NCI-H2029 treated with DMSO at 0.1 percent for 48 hours (cell line): ENCODE measurements at places on chromosomes 1 and 21.

- no peak for DNase-seq
Observed at GRCh38 chr1:45530632-45531135, 9.0 kb upstream of the PRDX1 start.

DNA sequence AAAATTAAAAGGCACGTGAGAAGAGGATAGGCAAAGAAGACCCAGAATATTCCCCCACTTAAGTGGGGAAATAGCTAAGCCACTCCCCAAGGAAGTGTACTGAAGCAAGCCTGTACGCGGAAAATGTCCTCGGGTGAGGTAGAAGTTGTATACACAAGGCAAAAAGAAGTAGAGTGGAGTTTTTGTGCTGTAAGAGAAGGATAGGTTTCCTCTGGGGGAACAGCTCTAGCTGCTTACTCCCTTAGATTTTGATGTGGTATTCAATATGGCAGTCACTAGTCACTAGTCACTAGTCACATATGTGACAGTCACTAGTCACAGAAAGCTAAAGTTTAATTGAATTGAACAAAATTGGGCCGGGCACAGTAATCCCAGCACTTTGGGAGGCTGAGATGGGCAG is 7.6 kb downstream of the TXNIP start:
- DNase-seq, result peak; percentile 23

- no peak for DNase-seq
Observed at GRCh38 chr1:180836449-180836848, 76.2 kb upstream of the KIAA1614 start.

DNA sequence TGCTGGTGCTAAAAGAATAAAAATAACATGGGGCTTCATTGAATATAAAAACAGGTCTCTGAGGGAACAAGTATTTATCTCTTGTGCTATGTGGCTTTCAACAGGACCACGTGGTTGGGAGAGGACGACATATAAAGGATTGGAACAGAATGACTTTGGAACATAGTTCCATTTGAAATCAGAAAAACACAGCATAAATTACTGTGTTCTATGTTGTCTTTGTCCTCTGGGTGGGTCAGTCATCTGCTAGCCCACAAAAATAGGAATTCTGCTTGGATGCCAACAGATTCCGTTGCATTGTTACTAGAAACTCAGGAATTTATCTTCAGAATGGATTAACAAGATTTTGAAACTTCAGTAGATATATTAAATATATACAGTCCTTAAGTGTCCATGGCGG is 5.9 kb downstream of the CEP85 start:
- DNase-seq, result no peak

- DNase-seq, result no peak
Observed at GRCh38 chr1:115426231-115426771, 88.3 kb upstream of the NGF start.

DNA sequence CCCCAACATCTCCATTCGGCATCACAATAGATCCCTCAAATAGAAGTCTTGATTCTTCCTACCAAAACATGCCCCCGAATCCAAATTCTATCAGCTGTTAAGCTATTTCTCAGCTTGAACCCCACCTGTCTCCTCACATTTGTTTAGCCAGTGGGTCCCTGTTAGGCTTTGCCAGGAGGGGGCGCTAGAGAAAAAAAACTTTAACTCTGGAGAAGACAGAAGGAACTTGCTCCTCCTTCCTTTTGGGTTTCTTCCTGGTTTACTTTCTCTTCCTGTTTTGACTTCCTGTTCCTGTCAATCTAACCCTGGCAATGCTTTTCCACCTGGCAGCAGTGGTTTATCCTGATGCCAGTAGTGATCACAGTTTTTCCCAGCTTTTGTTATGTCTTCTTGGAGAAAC is 95.6 kb upstream of the KCNK1 start:
- DNase-seq, result no peak

DNA sequence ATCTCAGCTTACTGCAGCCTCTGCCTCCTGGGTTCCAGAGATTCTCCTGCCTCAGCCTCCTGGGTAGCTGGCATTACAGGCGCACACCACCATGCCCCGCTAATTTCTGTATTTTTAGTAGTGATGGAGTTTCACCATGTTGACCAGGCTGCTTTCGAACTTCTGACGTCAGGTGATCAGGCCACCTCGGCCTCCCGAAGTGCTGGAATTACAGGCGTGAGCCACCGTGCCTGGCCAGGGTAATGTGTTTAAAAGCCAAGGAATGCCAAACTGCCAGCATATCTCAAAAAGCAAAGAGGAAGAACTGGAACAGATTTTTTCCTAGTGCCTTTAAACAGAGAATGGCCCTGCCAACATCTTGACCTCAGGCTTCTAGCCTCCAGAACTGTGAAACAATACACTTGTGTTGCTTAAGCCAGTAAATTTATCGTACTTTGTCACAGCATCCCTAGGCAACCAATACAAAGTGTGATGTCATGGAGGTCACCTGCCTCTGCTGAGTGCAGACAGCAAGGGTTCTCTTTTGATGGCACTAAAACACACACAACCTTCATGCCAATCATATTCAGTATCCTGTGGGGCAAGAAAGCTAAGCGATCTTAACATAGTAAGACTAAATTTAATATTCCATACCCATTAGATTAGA is 858.3 kb upstream of the TMPRSS15 start:
- no peak for DNase-seq

GRCh38 chr1:193538680-193539079 is 352.3 kb upstream of the B3GALT2 start:
- no peak for DNase-seq

GRCh38 chr1:24850328-24850920 is 79.7 kb downstream of the RUNX3 start:
- DNase-seq, result no peak

DNA sequence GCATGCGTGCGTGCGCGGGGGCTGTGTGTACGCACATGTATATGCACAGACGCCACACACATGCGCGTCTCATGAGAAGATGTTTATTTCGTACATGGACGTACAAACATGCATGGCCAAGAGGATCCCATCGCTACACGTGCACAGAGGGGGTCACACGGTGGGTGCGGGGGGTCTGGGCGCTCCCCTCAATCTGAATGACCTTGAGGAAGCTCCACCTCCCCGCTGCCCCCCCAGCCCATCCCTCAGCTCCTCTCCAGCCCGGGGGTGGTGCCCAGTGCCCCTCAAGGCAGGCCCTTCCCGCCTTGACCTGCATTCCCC is 1.5 kb downstream of the TMEM240 start:
- no peak for DNase-seq

DNA sequence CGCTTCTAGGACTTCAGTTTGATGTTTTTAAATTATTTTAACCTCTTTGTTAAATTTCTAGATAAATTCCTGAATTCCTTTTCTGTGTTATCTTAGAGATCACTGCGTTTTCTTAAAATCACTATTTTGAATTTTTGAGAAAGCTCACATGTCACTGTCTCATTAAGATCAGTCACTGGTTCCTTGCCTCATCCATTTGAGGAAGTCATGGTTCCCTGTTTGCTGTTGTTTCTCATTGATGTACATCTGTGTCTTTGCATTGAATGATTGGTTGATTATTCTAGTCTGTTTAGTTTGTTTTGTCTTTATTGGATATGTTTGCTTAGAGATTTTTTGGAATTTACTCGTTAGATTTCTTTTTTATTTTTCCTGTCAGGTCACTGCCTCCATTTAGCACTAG is 50.1 kb downstream of the CRP start:
- DNase-seq, result no peak

DNA sequence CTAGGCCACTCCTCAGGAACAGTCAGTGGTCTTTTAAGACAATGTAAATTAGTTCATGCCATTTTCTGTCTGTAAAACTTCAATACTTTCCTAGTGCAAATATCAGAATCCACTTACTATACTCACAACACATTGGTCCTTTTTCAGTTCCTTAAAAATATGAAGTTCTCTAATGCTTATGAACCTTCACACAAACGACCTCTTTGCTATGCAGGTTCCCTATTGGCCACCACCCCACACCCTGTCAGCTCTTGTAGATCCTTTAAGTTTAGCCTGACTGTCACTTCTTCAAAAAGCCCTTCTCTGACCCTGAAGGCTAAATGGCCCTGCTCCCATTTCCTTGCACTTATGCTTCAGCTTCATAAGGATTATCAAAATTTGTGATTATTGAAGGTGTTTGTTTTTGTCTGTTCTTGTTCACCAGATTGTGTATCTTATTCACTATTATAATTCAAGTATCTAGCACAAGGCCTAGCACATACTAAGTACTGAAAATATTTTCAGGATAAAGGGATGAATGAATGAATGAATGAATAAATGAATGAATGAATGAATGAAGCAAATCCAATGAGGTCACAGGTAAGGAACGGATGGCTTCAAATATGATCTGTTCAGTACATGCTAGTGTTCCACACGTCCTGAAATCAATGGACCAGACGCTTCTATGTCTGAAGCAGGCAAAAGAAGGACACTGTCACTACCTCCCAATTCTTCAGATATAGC is 373.9 kb downstream of the VAV3 start:
- DNase-seq, result no peak

DNA sequence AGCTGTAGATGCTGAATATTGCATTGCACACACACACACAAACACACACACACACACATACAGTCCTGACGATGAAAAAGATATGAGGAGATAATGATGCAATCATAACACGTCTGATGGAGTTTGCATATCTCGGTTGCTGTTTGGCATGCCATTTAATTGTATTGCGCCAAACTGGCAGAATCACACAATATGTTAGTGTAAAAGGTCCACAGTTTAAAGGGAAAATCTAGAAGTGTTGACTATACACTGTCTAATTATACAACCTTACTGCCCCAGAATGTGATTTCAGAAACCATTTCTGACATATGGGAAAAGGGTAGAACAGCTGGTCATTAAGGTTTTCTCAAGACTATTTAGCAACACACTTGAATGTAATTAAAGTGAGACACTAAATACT is 123.7 kb upstream of the PROX1 start:
- DNase-seq, result no peak
